ENCODE measurements at places on chromosomes 7 and 10.

- DNase-seq: no peak
These were observed at the start of gene FEZF1 for GRCh38 chr7:122304319-122304975. FEZF1 (minus strand) TSS chr7:122304750; CDS start chr7:122304437, 313 bp downstream.

GRCh38 chr7:97001656-97002554 is 3.4 kb upstream of the DLX6 start:
- DNase-seq: no peak

DNA sequence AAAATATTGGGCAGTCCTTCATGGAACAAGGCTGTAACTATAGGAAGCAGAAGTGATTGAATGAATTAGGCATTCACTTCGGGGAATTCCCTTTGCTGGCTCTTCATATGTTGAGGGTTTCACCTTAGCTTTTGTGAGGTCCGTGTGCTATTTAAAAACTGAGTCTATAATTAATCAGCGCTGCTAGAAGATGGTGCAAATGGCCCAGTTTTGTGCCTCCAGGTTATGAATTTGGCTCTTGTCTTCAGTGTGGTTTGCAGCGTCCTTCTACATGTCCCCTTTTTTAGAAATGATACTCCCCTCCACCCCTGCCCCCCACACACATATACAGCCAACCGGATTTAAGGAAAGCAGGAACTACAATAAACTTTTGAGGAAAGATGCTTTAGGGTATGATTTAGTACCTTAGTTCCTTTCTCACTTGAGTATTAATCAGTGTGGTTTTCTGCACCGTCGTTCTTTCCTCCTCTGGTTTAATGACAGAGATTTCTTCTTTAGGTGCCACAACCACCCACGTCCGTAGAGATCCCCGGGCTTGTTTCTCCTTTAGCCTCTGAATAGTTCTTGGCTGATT is 110.6 kb upstream of the SAMD8 start:
- no peak for DNase-seq

- no peak for DNase-seq
These were observed 165.3 kb downstream of the TRIL start for GRCh38 chr7:28792858-28793257.

- no peak for DNase-seq
These were observed 8.5 kb upstream of the GLCCI1 start for GRCh38 chr7:7959979-7960670.

DNA sequence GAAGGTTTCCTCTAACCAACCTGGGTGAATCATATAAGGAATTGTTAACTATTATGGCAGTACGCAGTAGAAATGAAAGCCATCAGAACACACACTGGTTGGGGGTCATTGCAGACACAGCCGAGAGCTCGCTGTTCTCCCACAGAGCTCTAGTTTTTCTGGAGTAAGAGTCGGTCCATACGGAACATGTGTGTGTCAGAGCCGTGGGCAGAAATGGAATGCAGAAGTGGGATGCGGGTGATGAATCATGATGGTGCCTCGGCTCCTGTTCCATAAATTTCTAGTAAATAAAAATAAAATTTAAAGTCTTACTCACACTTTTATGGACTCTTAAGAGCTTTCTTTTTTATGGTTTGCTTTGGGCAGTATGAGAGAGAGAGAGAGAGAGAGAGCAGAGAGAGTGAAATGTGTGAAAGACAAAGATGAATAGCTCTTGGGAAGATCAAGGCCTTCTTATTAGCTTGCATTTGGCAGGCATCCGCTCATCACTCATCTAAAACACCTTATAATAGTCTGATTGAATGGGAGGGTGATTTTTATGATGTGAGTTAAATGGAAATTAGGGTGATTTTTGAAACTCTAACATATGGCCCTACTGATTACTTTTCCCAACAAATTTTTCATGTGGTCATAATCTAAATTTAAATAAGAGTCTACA is 98.8 kb upstream of the PFKP start:
- DNase-seq: no peak

DNA sequence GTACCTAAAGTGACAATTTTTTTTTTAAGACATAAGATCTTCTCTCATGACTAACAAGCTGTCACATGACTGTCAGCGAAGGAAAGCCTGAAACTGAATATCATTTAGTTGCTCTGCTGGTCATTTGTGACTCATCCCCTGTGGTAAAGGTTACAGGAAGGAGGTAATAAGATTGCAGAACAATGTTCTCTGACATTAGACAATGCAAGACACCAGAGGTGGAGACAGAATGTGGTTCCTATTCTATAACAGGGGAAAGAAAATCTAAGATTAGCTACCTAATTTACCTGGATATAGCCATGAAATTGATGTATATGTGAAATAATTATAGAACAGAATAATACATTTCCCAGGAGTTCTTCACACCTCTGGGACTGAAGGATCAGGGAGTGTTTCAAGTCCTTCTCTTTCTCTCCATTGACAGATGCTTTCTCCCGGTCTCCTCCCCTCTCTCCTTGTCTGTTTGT is 47.7 kb downstream of the LRGUK start:
- no peak for DNase-seq

DNA sequence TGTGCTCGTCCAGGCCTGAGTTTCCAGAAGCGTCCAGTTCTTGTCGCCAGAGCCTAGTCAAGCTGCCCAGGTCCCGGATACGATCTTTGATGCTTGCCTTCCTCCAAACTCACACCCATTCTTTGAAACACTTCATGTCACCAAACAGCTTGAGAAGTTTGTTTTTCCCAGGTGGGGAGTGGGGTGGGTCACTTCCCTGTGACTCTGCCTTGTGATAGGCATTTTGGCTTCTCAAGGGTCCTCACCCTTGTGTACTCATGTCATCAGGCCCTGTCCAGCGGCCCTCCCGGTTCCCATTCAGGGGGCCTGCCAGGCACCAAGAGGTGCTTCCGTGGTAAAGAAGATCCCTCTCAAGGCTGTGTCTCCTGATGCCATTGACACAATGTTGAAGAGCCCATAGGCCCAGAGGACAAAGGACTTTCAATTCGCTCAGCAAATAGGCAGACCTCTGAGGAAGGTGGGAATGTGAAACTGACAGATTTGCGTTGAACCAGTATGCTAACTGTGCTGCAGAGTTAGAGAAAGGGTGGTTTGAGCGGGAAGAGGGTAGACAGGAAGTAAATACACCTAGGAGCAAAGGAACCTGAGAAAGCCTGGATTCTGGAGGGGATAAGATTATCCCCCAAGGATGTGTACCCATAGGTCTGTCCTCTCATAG is 24.7 kb upstream of the SFTPA1 start:
- no peak for DNase-seq

DNA sequence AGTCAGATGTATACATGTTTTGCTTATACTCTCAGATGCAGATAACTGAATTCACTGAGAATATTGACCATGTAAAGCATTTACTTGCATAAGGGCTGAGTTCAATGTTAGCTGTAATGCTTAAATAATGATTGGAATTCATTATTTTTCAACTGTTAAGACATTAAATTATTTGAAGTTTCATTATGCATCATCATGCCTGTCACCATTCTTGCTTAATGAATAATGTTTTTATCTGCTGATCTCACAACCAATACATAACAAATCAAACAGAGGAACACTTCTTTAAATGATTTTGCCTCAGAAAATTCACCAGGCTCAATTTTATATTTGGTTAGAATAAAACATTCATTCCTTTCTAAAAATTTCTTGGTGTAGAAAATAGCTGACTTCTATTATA is 233.4 kb downstream of the GPR37 start:
- no peak for DNase-seq

DNA sequence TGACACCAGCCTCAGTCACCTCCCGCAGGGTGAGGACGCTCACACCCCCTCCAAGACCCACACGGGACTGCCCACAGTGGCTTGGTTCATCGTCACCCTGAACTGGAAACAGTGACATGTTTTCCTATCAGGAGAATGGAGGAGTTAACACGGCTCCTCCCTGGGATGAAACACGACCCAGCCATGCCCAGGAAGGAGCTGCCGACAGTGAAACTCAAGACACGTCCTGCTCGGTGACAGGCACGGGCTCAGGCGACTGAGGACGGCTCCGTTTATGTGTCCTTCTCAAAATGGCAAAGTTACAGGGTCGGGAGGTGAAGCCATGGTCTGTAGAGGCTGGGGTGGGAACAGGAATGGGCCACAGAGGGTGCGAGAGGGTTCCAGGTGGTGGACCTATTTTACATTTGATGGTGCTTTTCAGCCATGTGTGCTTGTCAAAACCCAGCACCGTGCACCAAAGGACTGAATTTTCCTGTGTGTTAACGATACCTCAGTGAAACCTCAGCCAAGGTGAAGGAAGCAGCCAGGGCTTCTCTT is 272.4 kb downstream of the ADARB2 start:
- no peak for DNase-seq

- no peak for DNase-seq
These were observed 85.4 kb upstream of the CYP2C9 start for GRCh38 chr10:94853065-94853464.

- DNase-seq: no peak
These were observed 29.8 kb downstream of the TES start for GRCh38 chr7:116240024-116240668.

- DNase-seq: no peak
These were observed 13.8 kb downstream of the ATG9B start for GRCh38 chr7:151010307-151011096.

- DNase-seq: no peak
These were observed 321.8 kb downstream of the ZNF248 start for GRCh38 chr10:37535459-37536246.

DNA sequence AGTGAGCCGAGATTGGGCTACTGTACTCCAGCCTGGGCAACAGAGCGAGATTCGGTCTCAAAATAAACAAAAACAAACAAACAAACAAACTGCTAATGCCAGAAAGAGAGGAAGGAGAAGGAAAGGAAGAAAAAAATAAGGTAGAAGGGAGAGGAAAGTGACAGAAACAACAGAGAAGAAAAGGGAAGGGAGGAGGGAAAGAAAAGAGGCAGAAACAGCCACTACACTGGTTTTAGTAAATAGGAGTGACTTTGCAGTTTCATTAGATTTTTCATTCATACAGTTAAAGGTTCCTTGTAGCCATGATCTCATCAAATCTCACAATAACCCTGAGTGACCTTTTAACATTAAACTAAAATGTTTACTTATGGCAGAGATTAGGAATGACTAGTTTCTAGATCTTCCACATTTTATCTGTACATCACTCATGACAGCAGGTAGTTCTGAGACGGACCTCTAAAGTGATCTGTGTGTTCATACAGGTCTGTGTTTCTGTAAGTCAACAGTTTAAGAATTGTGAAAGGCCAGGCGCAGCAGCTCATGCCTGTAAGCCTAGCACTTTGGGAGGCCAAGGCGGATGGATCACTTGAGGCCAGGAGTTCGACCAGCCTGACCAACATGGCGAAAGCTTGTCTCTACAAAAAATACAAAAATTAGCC is 191.3 kb upstream of the KLF14 start:
- no peak for DNase-seq

DNA sequence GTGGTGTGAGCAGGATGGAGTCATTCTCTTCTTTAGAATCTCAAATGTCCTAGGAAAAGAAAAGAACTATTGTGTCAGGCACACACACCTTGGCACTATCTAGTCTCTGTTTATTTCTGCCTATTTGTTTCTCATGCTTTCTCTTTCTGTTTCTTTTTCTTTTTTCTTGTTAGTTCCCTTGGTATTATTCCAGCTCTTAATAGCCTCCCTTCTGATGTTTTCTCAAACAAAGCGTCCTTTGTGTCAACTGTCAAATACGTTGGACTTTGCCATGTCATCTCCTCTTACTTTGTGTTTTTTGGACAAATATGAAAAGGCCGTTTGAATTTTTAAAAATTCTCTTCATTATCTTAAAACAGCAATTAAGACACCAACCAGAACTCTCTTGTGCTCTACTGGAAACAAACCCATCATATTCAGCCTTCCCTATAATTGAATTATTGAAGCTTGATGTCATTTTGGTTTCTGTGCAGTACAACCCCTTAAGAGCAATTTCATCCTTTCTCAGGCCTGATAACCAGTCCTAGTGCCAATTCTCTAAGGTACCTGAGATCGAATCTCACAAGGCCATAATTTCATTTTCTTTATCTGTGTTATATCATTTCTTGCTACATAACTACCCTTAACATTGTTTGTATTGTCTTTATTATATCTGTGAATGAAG is 497.8 kb upstream of the NRP1 start:
- no peak for DNase-seq

DNA sequence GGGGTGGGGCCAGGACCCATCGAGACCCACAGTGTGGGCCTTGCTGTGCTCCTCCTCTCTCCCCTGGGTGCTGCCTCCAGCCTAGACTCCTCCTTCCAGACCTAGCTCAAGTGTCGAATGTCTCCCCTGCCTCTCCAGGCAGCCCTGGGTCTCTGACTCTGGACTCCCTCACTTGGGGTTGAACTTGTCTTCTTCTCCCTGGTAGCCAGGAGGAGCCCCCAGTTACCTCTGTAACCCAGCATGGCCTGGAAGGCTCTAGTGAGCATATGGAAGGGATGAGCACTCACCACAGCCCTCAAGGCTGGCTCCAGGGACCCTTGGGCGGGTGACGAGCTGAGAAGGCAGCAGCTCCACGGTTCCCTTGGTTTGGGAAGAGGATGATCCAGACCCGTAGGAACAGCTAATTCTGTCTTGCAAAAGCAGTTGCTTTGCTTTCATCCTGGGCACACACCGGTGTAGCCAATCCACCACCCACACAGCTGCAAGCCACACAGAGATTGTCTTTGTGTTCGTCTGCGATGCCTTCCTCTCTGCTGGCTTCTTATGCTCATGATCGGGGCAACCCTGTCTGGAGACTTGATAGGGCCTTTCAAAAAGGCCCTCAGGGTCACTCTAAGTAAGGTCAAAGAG is 52.3 kb upstream of the ANTXRL start:
- DNase-seq: no peak

- no peak for DNase-seq
These were observed 93.9 kb downstream of the CCDC3 start for GRCh38 chr10:12907656-12908055.

DNA sequence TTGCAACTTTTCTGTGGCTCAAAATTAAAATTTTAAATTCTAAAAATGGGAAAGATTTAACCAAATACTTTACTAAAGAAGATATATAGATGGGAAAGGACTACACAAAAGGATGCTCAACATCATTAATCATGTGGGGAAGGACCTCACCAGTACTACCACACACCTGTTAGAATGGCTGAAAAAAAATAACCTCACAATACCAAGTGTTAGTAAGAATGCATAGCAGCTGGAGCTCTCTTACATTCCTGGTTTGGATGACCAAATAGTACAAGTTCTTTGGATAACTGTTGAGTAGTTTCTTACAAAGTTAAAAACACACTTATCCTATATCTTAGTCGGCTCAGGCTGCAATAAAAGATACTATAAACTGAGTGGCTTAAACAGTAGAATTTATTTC is 33.9 kb downstream of the LIPJ start:
- DNase-seq: no peak

DNA sequence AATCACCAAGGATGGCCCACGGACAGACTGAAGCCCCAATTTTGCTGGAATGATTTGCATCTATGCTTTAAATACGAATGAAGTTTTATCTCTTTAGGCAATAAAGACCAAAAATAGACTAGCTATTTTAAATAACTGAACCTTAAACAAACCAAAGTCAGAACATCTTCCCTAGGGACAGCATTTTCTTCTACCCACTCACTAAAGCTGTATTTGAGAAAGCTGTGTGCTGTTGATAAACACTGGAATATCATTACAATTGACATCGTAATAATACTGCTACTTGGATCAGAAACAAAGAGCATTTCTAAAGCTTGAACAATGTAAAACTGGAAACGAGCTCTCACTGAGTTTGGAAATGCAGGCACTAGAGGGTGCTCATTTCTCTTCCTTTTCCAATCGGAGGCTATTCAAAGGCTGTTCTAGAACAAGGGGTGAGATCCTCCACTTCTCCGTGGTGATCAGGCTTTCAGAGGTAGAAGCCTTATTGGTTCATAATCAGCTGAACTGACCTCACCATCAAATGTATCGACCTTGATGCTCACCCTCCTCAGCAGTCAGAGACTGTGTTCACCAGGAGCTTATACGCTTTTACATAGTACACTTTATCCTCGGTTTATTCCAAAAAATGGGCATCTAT is 225.3 kb upstream of the PRSS1 start:
- DNase-seq: no peak

Measured in stimulated activated CD8-positive, alpha-beta memory T cell treated with anti-CD3 and anti-CD28 coated beads, Interleukin-15, amount 100 ng/mL, for 48 hours (primary cell).